ENCODE measurements at places on chromosomes 16 and 17.
A peak's percentile ranks its signal among the peaks of the same experiment; 100 is the strongest.

- no peak for DNase-seq
Measured at GRCh38 chr17:32323046-32323445, 18.9 kb downstream of the C17orf75 start.

GRCh38 chr17:34647511-34647910 is 68.1 kb downstream of the TMEM132E start:
- no peak for DNase-seq

DNA sequence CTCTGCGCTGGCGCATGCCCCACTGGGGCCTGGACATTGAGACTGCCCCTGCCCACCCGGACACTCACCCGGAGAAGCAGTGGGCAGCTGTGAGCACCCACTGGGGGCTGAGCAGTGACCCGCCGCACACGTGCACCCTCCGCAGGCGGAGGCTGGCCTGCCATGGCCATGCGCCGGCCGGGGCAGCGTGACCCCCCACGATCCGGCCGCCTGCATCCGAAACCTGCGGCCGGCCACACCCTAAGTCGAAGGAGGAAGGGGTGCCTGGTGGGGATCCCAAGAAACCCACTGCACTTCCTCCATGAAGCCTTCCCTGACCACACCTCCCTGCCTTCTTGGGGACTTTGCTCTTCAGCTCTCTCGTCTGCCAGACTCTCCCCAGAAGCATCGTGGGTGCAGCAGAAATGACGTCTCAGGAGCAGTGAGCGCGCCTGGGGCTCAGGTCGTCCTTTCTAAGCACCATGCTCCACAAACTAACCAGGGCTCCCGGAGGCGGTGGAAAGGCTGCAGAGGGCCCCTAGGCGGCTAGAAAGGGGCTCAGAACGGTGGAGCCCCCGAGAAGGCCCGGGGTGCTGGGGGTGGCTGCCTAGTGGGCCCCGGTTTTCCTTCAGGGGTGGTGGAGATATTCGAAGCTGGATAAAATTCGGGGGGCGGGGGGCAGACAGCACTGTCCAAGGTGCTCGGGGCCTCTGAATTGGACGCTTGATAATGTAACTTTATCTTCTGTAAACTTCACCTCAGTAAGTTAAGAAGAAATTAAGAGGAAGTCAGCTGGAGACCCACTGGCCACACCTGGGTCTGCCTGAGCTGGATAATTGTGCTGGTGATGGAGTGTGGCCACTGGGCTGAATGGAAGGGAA is 1.5 kb downstream of the TPSG1 start:
- no peak for DNase-seq

DNA sequence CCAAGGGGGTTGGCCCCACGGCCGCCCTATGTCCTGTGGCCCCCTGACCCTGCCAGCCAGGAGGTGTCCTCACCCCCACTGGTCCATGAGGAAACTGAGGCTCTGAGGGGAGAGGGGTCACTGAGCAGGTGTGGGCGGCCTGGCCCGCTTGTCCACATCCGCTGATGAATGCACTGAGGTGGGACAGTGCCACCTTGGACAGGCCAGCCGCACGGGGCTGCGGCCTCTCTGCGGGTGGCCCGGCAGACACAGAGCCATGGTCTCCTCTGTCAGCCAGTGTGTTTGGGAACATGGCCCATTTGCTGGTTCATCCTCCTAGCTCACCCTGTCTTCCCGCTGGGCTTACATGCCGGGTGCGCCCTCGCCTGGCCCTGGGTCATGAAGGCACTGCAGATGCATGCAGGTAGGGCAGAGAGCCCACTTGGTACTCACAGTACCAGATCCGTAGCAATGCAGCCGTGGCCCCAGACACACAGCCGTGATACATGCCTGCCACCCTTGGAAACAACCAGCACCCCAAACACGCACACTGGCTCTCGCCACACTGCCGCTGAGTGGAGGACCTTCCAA is 93.9 kb downstream of the ENGASE start:
- no peak for DNase-seq

- no peak for DNase-seq
Measured at GRCh38 chr17:14351493-14351892, 50.6 kb downstream of the HS3ST3B1 start.

GRCh38 chr16:57462209-57462977 is at the start of gene POLR2C:
TSS of gene POLR2C (plus strand) at chr16:57462679. CDS start at chr16:57462725, 46 bp downstream.
- DNase-seq: peak; percentile 88

- no peak for DNase-seq
Measured at GRCh38 chr17:61144617-61145564, 254.8 kb upstream of the TBX2 start.

GRCh38 chr17:7951143-7951792 is 19.3 kb downstream of the CNTROB start:
- no peak for DNase-seq

- DNase-seq: no peak
Measured at GRCh38 chr17:64128787-64129514, 993 bp downstream of the ERN1 start.

- DNase-seq: no peak
Measured at GRCh38 chr17:45428931-45429338, 3.7 kb downstream of the ARHGAP27 start.

GRCh38 chr17:15210247-15210646 is 54.9 kb downstream of the PMP22 start:
- DNase-seq: no peak

GRCh38 chr16:46929378-46930332 is 43.8 kb downstream of the DNAJA2 start:
- peak; percentile 31 for DNase-seq

- DNase-seq: no peak
Measured at GRCh38 chr17:2985318-2985717, 78.1 kb downstream of the OR1D5 start.

GRCh38 chr16:65116818-65117430 is 4.9 kb downstream of the CDH11 start:
- no peak for DNase-seq

GRCh38 chr17:37123941-37124820 is 175.4 kb downstream of the AATF start:
- DNase-seq: no peak

DNA sequence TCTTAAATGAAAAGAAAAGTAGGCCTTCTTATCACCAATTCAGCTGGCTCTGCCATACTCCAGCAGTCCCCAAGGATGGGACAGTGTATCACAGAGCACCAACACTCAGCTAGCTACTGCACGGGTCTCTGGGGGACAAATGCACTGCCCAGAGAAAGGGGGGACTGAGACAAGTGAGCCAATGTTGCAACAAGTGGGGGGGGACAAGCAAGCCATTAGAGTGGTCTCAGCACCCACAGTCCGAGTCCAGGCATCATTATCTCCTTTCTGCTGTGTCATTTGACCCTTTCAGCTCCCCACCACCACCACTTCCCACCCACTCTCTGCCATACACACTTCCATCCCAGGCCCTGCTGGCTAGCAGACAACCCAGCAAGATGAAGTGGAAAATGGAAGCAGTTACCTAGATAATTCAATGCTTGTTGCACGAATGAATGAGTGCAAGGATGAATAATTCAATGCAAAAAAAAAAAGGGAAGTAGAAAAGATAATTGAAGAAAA is 7.0 kb downstream of the TMEM132E start:
- no peak for DNase-seq

- DNase-seq: no peak
Measured at GRCh38 chr17:78832541-78832810, 8.1 kb downstream of the USP36 start.

- DNase-seq: no peak
Measured at GRCh38 chr17:63974594-63975192, 2.0 kb upstream of the SCN4A start.

- DNase-seq: no peak
Measured at GRCh38 chr17:56230660-56231059, 77.4 kb downstream of the ANKFN1 start.

GRCh38 chr17:79420318-79421243 is 190.3 kb downstream of the RBFOX3 start:
- DNase-seq: no peak

GRCh38 chr17:58224315-58224714 is 5.3 kb upstream of the MKS1 start:
- DNase-seq: no peak

DNA sequence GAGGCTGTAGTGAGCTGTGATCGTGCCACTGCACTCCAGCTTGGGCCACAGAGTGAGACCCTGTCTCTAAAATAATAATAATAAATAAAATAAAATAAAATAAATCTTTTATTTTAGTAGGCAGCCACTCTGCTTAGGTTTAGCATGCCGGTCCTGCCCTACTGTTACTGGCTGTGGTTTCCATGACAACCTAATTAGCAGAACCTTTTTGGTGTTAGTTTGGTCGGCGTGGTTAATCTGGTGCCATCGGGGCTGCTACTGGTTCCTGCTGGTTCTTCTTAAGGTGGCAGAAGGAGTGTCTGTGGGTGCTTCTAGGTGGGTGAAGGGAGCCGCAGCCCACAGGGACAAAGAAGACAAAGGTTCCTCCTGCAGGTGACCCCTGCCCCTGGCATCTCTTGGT is 37.8 kb upstream of the CBX4 start:
- no peak for DNase-seq

- DNase-seq: no peak
Measured at GRCh38 chr16:11005611-11005975, 61.2 kb downstream of the CLEC16A start.

DNA sequence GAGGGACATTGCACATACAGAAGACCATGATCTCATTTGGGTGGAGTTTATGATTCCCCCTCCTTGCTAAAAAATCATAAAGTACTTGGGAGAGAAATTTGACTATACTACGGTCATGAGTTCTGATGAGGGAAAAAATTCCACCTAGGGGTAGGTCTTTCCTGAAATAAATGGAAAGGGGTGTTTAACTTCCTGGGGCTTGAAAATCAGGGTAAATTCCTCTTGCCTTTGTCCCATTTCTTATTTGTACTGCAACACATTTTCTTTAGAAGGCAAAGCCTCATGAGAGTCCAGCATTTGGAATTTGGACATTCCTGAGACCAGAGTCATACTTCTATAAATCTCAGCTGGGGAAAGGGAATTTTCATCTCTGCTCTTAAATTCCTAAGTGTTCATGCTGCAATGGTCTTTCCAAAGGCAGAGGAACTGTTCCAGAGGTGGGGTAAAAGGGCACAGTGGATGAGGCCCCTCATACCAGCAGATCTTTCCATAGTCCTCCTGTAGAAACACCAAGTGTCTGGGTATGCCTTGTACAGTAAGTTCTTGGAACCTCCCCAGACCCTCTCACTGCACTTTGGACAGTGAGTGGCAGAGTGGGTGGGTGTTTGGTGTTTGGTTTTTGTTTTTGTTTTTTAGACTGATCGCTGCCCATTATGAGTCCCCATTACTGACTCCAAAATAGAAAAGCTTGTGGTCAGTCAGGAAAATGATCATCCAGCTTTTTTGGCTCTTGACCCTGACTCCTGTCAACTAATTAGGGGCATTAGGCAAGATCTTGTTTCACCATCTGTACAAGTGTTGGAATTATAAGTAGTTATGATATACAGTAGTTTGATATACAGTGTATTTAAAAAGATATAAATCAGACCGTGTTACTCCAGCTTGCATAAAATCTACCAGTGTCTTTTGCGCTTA is 6.0 kb downstream of the LYRM1 start:
- DNase-seq: no peak

DNA sequence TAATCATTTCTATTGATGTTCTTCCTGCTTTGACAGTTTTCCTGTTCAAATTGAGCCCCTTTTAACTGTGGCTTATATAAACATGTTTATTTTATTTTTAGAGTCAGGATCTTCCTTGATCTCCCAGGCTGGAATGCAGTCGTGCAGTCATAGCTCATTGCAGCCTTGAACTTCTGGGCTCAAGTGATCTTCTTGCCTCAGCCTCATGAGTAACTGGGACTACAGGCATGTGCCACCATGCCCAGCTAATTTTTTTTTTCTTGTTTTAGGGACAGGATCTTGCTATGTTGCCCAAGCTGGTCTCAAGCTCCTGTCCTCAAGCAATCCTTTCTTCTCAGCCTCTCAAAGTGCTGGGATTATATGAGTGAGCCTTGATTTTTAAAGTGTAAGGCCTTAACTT is 14.7 kb downstream of the PHKB start:
- no peak for DNase-seq

- no peak for DNase-seq
Measured at GRCh38 chr17:57144567-57144966, 59.5 kb downstream of the AKAP1 start.

GRCh38 chr16:70779361-70779760 is 21.6 kb downstream of the VAC14 start:
- no peak for DNase-seq
